Fibroblast of the aortic adventitia (primary cell): ENCODE measurements at places on chromosomes 16 and 17.
A peak's percentile ranks its signal among the peaks of the same experiment; 100 is the strongest.

DNA sequence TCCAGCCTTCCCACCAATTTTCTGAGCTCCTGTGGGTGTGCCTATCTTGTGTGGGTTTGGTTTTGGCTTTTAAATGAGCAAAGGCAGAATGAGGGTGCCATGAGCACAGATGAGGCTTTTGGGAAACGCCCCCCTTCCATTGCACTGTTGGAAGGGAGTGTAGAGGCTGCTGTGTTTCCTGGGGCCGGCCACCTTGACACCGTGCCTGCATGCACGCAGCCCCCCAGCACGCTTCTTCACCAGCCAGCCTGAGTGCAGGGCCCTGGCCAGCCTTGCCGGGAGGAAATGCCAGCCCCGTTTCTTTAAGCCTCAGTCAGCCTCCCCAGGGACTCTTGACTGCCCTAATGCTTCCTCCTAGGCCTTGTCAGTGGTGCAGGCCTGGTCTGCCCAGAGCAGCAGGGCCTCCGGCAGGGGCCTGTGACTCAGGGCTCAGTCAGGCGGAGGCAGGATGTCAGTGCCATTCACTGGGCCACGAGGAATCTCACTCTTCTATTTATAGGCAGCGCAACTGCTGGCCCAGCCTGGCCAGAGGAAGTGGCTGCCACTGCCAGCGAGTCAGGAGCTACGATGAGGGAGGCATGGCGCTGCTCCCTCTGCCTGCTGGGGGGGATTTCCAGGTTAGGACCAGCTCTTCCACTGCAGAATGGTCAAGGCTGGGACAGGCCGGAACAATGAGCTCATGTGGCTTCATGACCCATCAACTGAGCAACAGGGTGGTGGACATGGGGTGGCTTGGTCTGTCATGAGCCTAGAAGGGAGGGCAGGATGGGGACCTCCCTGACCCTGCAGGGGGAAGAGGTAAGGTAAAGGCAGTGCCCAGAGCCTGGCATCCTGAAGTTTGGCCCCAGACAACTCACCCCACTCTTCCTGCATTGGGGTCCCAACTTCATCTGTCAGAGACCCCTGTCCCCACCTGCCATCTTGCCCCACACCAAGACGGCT lies 205.2 kb downstream of the RAB11FIP4 start:
- DNase-seq, result peak; percentile 97

DNA sequence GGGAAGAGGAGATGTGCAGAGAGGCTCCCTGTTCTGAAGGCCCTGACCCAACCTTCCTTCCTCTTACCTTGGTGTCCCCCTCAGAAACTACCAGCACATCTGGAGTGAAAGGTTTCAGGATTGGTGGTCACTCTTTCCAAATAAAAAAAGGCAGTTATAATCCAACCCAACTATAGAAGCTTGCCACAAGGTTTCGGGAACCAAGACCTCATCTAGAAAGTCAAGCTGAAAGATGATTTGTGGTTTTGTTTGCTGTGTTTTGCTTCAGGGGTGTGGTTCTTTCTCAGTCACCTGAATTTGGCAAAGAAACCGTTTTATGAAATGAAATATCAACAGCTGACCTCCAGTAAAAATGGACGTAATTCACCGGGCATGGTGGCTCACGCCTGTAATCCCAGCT lies 19.3 kb downstream of the SHMT1 start:
- DNase-seq, result no peak

DNA sequence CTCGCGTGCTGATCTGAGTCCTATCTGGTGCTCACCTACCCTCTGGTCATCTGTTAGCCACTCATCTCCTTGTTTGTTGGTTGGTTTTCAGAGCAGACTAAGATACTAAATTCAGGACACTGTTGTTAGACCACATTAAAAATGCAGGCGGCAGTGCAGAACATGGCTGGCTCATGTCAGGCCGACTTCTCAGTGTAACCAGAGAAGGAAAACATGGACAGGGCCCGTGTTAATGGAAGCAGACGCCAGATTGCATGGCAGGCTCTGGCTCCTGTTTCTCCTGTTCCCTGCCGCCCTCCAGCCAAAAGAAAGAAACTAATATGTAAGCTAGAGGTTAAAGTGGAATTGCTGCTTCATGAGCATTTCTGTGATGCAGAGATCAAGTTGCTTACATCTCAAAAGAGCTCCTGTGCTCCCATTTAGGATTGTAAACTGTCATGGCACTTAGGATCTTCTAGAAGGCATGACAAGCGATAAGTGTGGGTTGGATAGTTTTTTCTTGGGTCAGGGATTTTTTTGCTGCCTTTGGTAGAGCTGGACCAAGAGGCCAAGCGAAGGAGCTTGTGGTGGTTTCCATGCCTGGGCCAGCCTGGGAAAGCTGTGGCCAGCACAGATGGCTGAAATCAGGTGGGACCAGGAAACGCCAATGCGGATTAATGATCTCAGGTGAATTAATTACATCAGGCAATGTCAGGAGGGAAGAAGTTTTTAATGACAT lies 56.1 kb downstream of the YPEL2 start:
- DNase-seq, result peak; percentile 13

GRCh38 chr17:35991075-35991474 lies 4.5 kb upstream of the CCL14 start:
- DNase-seq, result no peak

- peak; percentile 69 for DNase-seq
Observed at GRCh38 chr17:57097832-57098421, 12.9 kb downstream of the AKAP1 start.
